ENCODE measurements at places on chromosomes 6 and 20. TPM values are rescaled to one million over a fixed set of nuclear protein-coding genes. Genes with fewer than 3 reads are reported as not detected.

Gene SLC22A1
- total RNA-seq, result 2.0 TPM

Gene DCBLD1
- total RNA-seq, result 24.5 TPM

Gene ANKRD66
- total RNA-seq, result not detected

Gene LY86
- not detected for total RNA-seq

Gene CFAP61
- total RNA-seq, result 0.35 TPM

Gene SLC22A16
- not detected for total RNA-seq

Gene HLA-E
- 58.6 TPM for total RNA-seq

Gene MDFI
- total RNA-seq, result 1.1 TPM

Gene RSPO3
- total RNA-seq, result 63.8 TPM

Gene MAPK14
- total RNA-seq, result 26.4 TPM

Gene MMP24
- total RNA-seq, result 26.7 TPM

Gene SLC22A23
- 8.2 TPM for total RNA-seq

Gene NPEPL1
- total RNA-seq, result 35.9 TPM

Gene PNLDC1
- 0.05 TPM for total RNA-seq

Gene CAGE1
- not detected for total RNA-seq

Gene HTR1E
- not detected for total RNA-seq
